ENCODE measurements at places on chromosomes 3 and 15.

- DNase-seq = peak; percentile 32
Observed at GRCh38 chr15:80803580-80804525, 24.7 kb downstream of the CEMIP start.

- DNase-seq = no peak
Observed at GRCh38 chr3:128617270-128617556, 33.4 kb downstream of the RPN1 start.

DNA sequence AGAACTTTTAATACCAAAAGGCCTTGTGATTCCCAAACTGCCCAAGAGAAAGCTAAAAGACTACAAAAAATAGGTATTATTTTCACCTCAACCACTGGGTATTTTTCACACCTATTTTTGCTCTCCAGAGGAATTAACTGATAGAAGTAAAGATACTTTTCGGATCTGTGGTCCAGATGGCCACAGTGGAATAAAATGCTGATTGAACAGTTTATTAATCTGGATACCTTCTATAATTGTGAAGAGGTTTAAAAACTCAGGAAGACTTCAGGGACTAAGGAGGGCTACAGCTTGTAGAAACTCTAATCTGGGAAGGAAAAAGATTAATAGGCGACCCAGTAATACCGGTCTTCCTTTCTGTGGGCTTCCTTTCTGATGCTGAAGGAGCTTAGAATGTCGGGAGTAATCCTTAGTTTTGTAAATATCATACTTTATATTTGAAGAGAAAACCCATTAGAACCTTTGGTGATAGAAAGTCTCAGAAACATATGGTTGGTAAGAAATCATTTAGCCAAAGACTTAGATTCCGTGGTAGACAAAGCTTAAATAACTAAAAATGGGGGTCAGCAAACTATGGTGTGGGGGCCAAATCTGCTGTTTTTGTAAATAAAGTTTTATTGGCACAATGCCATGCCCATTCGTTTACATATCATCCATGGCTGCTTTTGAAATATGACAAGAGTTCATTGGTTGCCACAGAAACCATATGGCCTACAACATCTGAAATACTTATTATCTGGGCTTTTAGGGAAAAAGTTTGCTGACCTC is 47.8 kb downstream of the TTC23 start:
- no peak for DNase-seq

DNA sequence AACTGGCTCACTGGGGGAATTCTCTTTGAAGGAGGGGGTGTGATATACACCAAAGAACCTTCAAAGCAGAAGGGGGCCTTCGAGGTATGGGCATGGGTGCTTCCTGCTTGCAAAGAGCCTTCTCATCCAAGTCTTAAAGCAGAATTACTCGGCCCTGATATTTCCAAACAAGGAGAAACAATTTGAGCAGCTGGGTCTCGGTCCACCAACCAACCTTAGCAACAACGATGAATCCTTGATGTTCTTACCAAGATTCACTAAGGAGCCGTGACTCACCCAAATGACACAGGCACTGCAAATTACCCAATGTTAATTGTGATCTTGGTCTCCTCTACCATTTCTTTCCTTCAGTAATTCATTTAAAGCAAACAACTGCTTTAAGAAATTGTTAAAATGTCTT is 7.7 kb downstream of the HOMER2 start:
- DNase-seq = no peak

- no peak for DNase-seq
Observed at GRCh38 chr3:181313335-181313734, 323.8 kb upstream of the DNAJC19 start.

DNA sequence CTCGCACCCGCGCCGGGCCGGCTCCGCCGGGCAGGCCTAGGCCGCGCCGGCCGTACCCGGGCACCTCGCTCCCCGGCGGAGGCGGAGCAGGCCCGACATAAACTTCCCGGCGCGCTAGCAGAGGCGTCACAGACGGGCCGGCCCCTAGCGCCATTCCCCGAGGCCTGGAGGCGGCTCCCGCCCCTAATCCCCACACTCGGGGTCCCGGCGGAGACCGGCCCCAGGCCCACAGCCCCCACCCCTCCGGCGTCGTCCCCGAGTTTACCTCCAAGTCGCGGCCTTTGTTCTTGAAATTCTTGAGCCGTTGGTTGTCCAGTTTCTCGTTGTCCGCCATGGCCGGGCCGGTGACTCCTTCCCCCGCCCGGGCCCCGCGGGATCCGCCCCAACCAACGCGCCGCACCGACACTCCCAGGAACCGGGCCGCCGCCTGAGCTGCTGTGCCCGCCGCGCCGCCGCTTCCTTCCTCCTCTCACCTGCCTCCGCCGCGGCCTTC is 376 bp downstream of the KPNA4 start:
- DNase-seq = peak; percentile 50

DNA sequence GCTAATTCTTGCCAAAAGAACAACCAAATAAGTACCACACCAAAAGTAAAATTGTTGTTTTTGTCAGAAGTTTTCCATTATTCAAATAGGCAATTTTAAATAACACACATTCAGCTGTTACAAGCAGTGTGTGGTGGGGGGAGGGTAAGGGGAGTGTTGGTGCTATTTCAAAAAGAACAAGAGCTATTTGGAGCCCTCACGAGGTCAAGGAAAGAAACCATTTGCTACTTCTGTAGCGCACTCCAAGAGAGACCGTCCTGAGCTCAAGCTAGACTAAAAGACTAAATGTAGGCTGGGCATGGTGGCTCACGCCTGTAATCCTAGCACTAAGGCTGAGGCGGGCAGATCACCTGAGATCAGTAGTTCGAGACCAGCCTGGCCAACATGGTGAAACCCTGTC is 21.2 kb upstream of the IGF2BP2 start:
- no peak for DNase-seq

DNA sequence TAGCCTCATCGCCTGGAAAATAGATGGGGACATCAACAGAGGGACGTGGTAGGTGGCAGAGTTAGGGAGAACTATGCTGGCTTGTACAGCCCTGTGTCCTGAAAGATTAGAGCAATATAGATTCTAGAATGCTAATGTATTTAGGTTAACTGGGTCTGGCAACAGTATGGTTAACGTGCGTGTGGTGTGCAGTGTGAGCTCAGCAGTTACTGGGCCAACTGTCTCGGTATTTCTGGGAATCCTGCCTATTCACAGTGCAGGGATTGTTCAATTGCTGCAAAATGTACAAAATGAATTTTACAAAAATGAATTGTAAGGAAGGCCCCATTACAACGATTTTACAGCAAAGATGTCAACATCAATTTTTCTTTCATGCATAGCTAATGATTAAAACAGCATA is 20.6 kb downstream of the MEIS2 start:
- no peak for DNase-seq

DNA sequence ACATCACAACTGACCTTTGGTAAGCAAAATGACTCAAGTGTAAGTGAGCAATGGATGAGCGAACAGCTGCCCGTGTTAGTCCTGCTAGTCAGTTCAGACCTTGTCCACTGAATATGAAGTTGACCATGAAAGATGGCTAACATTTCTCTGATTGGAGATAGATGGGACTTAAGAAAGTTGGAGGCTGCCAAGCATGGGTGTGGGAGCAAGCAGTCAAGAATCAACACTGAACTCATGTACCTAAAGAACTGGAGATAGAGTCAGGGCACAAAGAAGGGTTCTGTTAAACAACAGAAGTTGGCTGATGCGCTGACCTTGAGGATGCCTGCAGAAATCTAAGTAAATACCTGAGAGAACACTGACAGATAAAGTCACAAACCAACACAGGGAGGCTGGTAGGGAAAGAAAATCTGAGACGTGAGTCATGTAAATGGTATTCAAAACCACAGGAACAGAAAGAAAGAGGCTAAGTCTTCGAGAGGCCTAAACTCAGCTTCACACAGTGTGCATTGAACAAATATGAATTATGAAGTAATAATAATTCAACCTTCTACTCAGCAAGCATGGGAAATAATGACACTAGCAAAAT is 30.7 kb upstream of the ANPEP start:
- no peak for DNase-seq

DNA sequence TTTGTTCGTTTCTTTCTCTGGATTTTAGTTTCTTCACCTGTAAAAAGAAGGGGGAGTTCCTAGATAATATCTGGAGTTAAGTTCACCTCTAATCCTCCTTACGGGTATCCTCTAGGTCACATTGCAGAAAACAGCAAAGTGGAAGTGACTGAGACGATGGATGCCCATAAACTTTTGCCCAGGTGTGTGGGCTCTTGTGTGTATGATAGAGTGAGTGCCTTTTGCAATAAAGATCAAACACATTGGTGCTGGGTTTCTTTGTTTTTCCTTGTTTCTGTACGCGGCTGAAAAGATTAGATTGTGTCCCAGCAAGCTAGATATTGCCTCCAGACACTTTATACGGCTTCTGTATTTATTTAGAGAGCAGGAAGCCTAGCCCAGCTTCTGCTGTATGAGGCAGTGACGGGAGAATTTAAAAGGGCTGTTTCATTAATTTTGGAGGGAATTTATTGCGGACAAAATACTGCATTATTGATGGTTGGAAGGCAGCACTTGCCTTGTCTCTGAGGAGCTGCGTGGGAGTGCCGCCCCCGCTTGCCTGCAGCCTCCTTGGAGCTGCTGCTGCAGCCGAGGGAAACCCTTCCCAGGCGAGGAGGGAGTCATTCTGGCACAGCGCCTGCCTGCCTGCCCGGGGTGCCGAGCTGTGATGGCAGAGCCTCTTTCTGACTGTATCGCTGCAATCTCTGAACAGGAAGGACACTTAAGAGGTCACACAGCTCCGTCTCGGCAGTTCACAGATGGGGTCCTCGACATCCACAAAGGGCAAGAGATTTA is 38.5 kb downstream of the PYDC2 start:
- DNase-seq = no peak

GRCh38 chr3:110165370-110165743 is 828.0 kb upstream of the DPPA4 start:
- no peak for DNase-seq

DNA sequence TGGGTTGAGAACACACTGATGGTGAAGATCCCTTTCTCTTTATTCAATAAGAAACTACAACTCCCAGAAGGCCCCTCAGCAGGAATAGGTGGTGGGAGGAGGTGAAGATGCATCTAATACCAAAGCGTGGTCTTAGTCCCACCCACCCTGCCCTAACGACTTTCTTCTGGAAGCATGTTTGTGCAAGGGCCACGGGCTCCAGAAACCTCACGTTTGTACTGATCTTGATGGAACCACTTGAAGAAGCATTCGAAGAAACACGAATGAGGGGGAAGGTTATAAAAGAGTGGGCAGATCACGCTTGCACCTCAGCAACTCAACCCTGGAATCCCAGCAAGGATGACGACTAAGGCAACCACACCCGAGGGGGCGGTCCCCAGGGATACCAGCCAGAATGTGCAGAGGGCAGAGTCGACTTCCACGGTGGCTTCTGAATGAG is 10.6 kb upstream of the SLC25A36 start:
- no peak for DNase-seq

- DNase-seq = no peak
Observed at GRCh38 chr15:70588613-70589012, 174.7 kb downstream of the UACA start.

DNA sequence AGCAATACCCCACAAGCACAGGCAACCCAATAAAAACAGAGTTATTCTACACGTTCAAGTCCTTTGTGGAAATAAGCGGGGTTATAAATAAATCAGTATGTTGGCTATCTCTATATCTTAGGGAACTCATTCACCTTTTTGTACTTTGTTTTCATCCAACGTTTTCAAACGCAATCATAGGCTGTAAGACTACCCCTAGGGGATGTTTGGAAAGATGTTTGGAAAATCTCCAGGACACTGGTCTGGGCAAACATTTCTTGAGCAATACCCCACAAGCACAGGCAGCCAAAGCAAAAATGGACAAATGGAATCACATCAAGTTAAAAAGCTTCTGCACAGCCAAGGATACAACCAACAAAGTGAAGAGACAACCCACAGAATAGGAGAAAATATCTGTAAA is 70.1 kb downstream of the CLDN11 start:
- DNase-seq = no peak

DNA sequence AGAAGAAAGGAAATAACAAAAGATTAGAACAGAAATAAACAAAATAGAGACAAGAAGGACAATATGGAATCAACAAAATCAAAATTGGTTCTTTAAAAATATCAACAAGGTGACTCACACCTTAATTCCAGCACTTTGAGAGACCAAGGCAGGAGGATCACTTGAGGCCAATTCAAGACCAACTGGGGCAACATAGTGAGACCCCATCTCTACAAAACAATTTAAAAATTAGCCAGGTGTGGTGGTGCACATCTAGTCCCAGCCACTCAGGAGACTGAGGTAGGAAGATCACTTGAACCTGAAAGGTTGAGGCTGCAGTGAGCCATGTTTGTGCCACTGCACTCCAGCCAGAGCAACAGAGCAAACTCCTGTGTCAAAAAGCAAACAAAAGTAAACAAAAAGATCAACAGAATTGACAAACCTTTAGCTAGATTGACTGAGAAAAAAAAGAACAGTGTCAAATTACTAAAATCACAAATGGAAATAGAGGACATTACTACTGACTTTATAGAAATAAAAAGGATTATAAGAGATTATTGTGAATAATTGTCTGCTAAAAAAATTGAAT is 190.7 kb upstream of the CGNL1 start:
- no peak for DNase-seq

DNA sequence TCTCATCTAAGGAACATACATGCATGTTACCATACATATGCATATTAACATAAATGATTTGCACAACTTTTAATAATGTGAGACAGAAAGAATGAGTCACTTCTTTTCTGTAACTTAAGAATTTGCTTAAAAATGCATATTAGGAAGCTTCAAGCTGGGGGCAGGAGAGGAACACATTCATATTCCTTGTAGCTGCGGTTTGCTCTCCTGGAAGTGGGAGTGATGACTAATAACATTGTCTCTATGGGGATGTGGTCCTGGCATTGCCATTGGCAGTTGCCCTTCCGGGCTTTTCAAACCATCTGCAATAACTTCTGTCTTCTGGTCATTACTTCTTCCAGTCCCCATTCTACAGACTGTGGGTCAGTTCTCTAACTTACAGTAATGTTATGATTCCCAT is 15.6 kb downstream of the CHST2 start:
- no peak for DNase-seq

DNA sequence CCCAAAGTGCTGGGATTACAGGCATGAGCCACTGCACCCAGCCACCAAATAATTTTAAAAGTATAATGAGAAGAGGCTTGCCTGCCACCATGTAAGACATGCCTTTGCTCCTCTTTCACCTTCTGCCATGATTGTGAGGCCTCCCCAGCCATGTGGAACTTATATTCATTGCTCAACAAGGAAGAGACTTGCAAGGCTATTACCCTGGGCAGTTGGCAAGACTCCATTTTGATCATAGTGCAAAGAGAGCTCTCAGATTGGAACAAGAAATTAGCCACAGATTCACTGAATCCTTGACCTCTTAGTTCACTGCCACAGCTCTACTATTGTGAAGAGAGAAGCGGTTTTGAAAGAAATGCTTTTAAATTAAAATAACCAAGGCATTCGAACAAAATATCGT is 6.1 kb downstream of the SCAP start:
- DNase-seq = no peak

GRCh38 chr15:77033729-77034671 is 36.9 kb downstream of the TSPAN3 start:
- no peak for DNase-seq

Measured in stimulated activated CD4-positive, alpha-beta T cell treated with anti-CD3 and anti-CD28 coated beads, Interleukin-12 subunit alpha, Interleukin-12 subunit beta, amount 100 ng/mL, for 4 hours (primary cell).